ENCODE measurements at places on chromosomes 3 and 15.

DNA sequence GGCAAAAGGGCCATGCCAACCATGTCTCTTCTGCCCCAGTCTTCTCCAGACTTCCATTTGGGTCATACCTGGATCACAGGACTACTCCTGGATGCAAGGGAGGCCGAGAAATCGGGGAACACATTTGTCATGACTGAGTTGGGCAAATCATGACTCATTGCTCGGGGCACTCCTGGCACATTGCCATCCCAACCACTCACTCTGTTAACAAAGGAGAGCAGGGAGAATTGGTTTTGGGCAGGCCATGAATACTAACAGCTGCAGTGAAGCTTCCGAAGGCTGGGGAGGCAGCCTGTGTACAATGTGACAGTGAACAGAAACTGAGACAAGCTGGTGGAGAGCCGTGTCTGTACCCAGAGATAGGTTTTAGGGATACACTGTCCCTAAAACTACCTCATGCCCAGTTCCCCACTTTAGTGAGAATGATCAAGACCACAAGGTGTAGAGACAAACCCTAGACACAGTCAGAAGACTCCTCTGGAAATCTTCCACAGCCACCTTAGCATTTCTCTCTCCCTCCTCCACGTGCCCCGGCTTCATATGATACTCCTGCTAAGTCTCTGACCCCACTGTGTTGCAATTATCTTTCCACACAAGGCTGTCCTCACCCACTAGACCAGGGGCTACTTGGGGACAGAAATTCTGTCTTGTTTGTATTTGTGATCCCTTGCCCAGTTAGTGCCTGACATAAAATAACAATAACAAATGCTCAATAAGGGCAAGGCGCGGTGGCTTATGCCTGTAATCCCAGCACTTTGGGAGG, 10.5 kb upstream of the BUB1B start:
- no peak for DNase-seq

DNA sequence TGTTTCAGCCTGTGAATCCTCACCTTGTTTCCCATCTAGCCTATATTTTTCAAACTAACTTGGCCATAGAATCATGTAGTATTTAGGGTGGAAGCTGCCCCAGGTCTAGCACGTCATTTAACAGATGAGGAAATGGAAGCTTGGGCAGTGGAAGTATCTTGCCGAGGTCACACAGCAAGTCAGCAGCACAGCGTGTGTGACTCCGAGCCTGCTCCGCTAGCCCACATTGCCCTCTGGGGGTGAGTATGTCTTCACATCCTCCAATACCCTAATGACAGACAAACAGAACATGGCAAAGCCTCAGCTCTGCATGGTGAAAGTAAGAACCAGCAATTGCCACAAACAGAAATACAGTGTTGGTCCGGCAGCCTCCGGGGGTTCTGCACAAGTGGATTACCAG, 2.2 kb upstream of the CCR5 start:
- no peak for DNase-seq

- no peak for DNase-seq
Observed at GRCh38 chr3:194035406-194036138, 100.4 kb upstream of the HES1 start.

DNA sequence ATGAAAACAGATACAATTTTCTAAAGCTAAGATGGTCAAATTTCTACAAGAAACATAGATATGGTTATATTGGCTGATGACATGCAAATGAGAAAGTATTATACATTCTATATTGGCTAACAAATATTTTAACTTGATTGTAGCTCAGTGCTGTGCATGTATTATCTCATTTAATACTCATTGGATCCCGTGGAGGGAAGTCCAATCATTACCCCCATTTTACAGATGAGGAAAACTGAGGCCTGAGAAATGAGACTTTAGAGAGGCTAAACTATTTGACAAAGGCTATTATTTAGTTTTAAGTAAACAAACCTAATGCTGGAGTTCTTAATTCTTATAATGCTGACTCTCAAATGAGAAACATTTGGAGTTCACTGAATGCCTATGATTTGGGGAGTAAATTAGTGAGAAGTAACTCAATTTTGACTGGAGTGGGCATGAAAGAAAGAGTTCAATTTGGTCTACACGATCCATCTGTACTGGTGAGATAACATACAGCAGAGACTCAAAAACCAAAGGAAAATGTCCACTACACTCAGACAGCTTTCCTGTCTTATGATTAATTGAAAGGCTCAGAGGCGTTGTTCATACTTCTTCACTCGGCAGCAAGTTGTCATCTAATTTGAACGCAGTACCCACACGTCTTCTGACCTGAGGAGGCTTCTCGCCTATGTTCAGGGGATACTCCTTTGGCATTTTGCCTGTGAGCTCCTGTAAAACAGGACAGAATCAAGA, 72.2 kb upstream of the LMOD3 start:
- DNase-seq, result no peak
